ENCODE measurements at places on chromosomes 4 and X. TPM values are rescaled to one million over a fixed set of nuclear protein-coding genes. Genes with fewer than 3 reads are reported as not detected.

MUC7 gene
- not detected for total RNA-seq

MTNR1A gene
- total RNA-seq, result not detected

GPM6B gene
- 0.48 TPM for total RNA-seq

- DNase-seq, result no peak
Observed at GRCh38 chrX:30278365-30278764, 30.8 kb downstream of the NR0B1 start.

PHEX gene
- total RNA-seq, result not detected

Data from left lobe of liver (tissue), 2 donors.